ENCODE measurements at places on chromosomes 2 and 18. TPM values are rescaled to one million over a fixed set of nuclear protein-coding genes. Genes with fewer than 3 reads are reported as not detected.

Gene KCNJ3
- not detected for total RNA-seq

Gene LHCGR
- not detected for total RNA-seq

Gene THSD7B
- not detected for total RNA-seq

Gene MYCN
- total RNA-seq: 0.65 TPM

Gene ALPG
- not detected for total RNA-seq

Gene ANKRD30B
- not detected for total RNA-seq

Gene ANKRD36C
- total RNA-seq: 107 TPM

Gene GPBAR1
- total RNA-seq: 0.15 TPM

Gene DAW1
- total RNA-seq: 17.5 TPM

Gene CIB4
- not detected for total RNA-seq

Gene CNGA3
- total RNA-seq: not detected

Gene EVA1A
- total RNA-seq: 138 TPM

Gene TBR1
- under 0.01 TPM for total RNA-seq

Gene CPO
- not detected for total RNA-seq

Gene AQP4
- total RNA-seq: not detected
